ENCODE measurements at places on chromosomes 6 and 20.

- DNase-seq = no peak
Observed at GRCh38 chr20:40813029-40813431, 124.0 kb upstream of the MAFB start.

- no peak for DNase-seq
Observed at GRCh38 chr6:64724091-64724490, 982.9 kb downstream of the EYS start.

DNA sequence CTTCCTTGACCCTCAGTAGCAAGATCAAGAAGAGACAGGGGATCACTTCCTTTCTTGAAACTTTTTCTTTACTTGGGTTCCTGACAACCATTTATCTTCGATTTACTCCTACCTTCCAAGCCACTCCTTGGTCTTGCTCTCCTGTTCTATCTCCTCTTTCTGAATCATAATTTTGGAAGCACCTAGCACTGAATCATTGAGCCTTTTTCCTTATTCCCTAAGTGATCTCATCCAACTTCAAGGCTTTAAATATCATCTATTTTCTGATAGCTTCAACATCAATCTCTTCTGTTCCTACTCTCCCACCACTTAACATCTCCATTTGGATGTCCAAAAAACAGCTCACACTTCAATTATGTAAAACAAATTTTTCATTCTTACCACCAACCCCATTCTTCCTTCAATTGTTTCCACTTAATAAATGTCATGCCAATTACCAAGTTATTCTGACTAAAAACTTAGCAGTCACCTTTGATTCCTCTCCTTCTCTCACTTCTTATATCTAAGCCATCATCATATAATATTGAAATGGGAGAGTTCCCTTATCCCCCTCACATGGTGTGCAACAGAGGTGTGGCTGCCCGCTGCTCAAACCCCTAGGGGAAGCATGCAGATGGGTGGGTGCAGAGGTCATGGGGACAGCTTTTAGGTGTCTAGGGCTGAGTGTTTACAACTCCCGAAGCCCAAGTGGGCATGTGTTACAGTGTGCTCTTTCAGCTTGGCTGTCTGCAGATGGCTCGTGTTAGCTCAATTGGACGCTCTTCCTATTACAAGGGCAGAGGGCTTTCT is 23.4 kb upstream of the TRDN start:
- DNase-seq = no peak

GRCh38 chr20:43681468-43681942 is 14.6 kb downstream of the MYBL2 start:
- DNase-seq = no peak

DNA sequence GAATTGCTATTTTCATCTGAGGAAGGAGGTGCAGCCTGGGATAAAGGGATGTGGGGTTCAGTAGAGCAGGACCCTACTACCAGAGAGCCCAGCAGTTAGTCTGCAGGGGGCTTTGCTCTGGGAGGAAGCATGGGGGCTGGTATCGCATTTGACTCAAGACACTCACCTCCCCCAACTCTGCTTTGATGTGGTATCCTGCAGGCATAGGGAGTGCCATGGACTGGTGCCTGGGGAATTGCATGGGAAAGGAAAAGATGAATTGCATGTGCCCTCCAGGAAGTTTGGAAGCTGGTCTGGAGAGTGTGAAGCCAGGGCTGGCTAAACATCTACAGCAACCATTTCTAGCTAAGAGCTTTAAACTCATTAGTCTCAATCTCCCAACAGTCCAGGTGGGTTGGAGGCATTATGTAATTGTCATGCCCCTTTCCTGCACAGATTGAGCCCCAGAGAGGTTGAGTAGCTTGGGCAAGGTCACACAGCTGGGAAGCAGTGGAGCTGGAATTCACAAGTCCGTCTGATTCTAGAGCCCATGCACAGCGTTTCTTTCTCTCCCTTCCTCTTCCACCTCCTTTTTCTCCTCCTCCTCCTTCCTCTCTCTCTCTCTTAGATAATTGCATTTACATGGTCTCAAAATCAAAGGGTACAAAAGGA is 26.2 kb upstream of the PNPLA1 start:
- DNase-seq = no peak

DNA sequence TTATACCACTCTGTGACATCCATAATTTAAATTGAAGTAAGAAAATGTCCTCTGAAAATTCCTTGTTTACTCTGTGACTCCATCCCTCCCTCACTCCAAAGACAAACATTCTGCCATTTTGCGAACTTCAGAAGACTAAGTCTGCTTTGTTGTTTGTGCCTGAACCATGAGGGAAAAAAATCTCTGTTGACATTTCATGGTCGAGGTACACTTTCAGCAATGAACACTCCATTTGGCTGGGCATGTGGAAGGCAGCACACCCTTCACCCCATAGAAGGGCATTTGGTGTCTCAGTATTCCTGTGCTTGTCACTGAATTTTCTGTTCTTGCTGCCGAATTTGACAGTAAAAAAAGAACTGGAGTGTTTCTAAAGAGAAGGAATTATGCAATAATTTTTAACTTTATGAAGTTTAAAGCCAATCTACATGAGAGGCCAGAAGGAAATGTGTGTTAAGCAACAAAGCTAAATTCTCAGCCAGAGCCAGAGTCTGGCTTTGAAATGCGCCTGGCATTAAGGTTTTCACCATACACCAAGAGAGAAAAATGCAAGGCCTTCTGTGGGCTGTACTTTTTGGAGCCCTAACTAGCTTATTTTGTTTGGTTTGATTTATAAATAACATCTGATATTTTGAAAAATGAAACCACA is 4.7 kb upstream of the PBOV1 start:
- no peak for DNase-seq

DNA sequence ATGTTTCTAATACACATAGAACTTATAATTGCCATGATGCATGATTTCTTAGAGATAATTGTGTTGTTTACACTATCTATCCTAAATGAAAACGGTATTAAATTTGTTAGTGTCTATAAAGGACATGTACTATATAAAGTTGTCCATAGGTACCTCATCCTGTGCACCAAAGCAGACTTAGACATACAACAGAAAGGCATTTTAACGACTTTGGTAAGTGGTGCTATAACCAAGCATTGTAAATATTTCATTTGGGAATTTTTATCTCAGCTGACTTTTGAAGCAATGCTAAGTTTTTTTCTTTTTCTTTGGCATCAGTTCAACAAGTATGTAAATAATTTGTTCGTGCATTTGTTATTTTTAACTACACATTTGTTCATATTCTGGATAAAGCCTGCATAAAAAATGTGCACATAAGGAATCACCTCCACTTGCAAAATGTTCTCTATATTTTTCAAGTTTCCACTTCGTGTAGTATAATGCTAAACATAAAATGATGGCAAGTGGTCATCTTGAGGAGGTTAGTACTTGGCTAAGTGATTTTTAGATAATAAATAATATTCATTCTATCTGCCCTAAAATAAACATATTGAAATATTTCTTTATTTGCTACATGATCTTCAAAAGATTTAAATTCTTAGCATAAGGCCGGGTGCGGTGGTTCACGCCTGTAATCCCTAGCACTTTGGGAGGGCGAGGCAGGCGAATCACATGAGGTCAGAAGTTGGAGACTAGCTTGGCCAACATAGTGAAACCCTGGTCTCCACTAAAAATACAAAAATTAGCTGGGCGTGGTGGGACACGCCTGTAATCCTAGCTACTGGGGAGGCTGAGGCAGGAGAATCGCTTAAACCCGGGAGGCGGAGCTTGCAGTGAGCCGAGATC is 6.3 kb upstream of the GJA1 start:
- no peak for DNase-seq

DNA sequence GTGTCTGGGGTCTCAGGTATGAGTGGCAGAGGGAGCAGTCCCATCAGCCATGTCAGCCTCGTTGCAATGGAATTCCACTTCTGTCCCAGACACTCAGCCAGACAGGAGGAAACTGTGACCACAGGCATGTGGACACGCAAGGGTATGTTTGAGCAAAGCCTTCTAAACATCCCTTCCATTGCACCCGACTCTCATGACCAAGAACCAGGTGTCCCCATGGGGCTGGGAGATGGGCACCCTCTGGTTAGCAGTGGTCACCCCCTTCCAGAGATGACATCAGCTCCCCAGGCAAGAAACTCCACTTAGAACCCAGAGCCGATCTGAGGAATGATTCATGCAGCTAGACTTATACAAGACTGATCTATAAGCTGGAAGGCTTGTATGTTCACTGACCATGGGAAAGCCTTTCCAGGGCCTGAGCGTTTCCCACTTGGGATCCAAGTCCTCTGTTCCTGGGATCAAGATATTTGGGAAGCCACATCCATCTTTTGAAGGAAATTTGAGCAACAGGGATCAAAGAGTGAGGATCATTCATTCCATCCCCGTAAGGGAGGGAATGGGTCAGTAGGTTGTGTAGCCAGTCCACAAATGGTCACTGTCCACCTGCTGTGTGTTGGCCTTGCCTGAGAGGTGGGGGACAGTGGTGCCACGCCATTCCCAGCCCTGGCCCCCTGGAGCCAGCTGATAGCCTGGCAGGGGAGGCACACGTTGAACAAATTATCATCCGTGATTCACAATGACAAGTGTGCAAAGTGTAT is 3.9 kb upstream of the MRGBP start:
- DNase-seq = no peak

GRCh38 chr6:106476331-106477105 is 116.0 kb downstream of the CRYBG1 start:
- DNase-seq = no peak

All from substantia nigra (tissue), 51 donors.